SJSA1 (cell line): ENCODE measurements at places on chromosomes 5 and 9. TPM values are rescaled to one million over a fixed set of nuclear protein-coding genes. Genes with fewer than 3 reads are reported as not detected.

GRCh38 chr9:83070261-83070660 is 7.3 kb upstream of the RASEF start:
- 0 out of 2 replicates have a peak, but pooled peaks cover 3% of the 10 kb centered on the region for H3K4me1 ChIP-seq
- no peaks in the 10 kb centered on the region for H3K36me3 ChIP-seq
- no peak for DNase-seq
- no peak overlapping the region for H3K4me3 ChIP-seq

The ADAMTS16 gene
- 5.4 and 7.5 TPM in 2 replicates for total RNA-seq

DNA sequence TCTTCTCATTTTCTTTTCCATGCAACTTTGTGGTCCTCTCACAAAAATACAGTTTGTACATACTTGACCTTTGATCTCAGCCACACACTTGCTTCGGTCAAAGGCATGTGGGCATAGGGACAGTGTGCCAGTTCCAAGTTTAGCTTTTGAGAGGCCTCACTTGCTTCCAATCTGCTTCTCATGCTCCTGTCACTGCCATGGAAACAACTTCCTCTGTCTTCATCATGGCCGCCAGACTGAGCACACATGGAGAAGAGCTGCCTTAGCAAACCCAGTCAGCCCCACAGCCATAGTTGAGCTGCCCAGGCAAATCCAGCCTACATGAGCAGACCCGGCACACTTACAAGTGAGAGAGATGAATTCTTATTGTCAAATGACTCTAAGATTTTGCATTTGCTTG is 138.2 kb upstream of the TUSC1 start:
- no peaks in the 10 kb centered on the region for H3K27me3 ChIP-seq
- H3K4me1 ChIP-seq: no peaks in the 10 kb centered on the region
- no peak for DNase-seq
- no peak overlapping the region for H3K27ac ChIP-seq
- H3K4me3 ChIP-seq: no peak overlapping the region

The GARIN3 gene
- not detected in 2 replicates for total RNA-seq

- no peak overlapping the region for H3K27ac ChIP-seq
- H3K36me3 ChIP-seq: no peaks in the 10 kb centered on the region
- no peaks in the 10 kb centered on the region for H3K27me3 ChIP-seq
- H3K4me1 ChIP-seq: no peaks in the 10 kb centered on the region
- H3K4me3 ChIP-seq: no peak overlapping the region
Observed at GRCh38 chr9:96680812-96681499, 25.8 kb upstream of the PRXL2C start.

The TRAF1 gene
- total RNA-seq: 0.13 and 1.7 TPM in 2 replicates

DNA sequence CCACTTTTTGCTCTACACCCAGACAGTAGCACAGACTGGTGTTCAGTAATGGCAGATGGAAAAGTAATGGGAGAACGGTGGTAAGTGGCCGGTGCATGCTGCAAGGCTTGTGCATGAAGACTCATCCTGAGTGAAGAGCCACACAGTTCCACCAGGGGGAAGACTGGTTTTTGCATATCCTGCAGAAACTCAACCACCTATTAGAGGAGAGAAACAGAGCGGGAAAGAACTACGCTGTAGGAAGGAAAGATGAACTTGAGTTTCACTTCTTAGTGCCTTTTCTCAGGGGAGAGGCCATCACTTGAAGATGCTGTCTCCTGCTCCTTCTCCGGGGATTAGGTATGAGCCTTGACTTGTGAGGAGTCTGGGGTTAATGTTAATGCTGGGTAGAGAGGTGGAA is 9.4 kb upstream of the PRSS3 start:
- DNase-seq: no peak
- H3K27me3 ChIP-seq: no peaks in the 10 kb centered on the region
- peaks cover 7% of the 10 kb centered on the region for H3K4me1 ChIP-seq
- no peak overlapping the region for H3K4me3 ChIP-seq
- H3K36me3 ChIP-seq: no peaks in the 10 kb centered on the region

GRCh38 chr9:108419379-108419778 is 436.4 kb downstream of the ACTL7B start:
- peaks cover 2% of the 10 kb centered on the region for H3K4me1 ChIP-seq
- no peaks in the 10 kb centered on the region for H3K27me3 ChIP-seq
- no peaks in the 10 kb centered on the region for H3K36me3 ChIP-seq

The GCNT1 gene
- 14.6 and 17.8 TPM in 2 replicates for total RNA-seq
